SJSA1 (cell line): ENCODE measurements at places on chromosomes 2 and 18.

DNA sequence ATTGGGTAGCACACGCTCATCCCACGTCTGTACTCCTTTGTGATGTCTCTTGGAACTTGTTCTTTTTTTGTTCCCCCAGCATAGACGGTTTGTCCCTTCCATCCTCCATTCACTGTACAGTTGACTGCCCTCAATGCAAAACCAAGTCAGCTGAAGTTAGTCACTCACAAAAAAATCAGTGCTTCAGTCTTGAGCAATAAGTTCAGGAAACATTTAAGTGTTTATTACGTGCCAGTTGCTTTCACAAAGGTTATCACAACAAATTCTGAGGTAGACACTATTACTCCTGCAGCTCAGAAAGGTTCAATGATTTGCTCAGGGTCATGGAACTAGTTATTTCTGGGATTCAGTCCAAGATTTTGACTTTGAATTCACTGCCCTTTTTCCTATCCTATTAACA lies 102.2 kb downstream of the PDE1A start:
- no peaks in the 10 kb centered on the region for H3K36me3 ChIP-seq
- DNase-seq = no peak
- peaks cover under 1% of the 10 kb centered on the region; the same call in 1 of the 2 replicates for H3K4me1 ChIP-seq
- H3K4me3 ChIP-seq = no peak overlapping the region

- H3K4me1 ChIP-seq = no peaks in the 10 kb centered on the region
- H3K4me3 ChIP-seq = no peak overlapping the region
- DNase-seq = no peak
- no peaks in the 10 kb centered on the region for H3K27me3 ChIP-seq
- H3K27ac ChIP-seq = no peak overlapping the region
Observed at GRCh38 chr2:18855027-18855426, 265.7 kb upstream of the NT5C1B start.

DNA sequence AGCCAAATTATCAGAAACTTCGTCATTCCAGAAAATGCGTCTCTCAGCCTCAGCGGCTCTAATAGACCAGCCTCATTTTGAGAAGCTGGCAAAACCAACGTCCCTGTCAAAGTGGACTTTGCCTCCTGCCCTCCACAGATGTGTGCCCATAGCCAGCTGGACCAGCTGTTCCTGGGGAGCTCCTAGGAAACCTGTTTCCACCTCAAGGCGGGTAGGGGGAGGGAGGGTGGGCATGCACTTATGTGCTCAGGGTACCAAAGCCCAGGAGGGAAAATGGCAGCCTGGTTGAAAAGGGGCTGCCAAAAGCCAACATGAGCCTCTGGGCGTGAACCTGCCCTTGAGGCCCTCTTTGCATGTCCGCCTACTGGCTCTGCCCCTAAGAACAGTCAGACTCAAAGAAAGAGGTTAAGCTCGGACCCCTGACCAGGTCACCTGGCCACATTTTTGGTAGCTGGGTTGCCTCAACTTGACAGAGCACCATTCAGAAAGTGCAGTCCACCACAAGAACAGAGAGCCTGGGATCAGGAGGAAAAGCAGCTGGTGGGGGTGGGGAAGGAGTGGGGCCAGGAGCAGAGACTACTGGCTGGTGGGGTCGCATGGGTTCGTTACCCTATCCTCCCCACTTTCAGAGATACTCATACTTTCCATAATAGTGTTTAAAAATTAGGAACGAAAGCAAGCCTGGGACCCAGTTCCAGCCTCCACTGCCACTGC lies 3.5 kb downstream of the PER2 start:
- H3K27ac ChIP-seq = peak overlapping the region; percentile 84
- no peak overlapping the region for H3K4me3 ChIP-seq
- peaks cover 14% of the 10 kb centered on the region for H3K36me3 ChIP-seq
- peaks cover 43% of the 10 kb centered on the region for H3K4me1 ChIP-seq

DNA sequence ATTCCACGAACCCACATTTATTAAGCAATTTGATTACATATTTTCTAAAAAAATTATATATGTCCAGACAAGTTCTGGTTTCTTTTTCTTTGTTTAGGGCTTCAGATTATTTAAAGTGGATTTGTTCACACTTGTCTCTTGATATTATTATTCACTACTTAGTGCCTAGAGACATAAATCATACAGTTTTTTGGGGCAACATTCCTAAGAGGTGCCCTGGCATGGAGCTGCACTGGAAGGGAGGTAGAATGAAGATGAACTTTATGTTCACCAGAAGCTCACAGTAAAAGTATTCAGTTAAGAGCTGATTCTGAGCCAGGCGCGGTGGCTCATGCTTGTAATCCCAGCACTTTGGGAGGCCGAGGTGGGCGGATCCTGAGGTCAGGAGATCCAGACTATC lies 762.7 kb upstream of the TMEFF2 start:
- H3K27me3 ChIP-seq = no peaks in the 10 kb centered on the region
- H3K4me1 ChIP-seq = no peaks in the 10 kb centered on the region
- H3K4me3 ChIP-seq = no peak overlapping the region
- no peak overlapping the region for H3K27ac ChIP-seq
- no peak for DNase-seq

GRCh38 chr2:113686537-113686936 lies 59.5 kb downstream of the RABL2A start:
- DNase-seq = no peak
- H3K4me3 ChIP-seq = no peak overlapping the region
- no peaks in the 10 kb centered on the region for H3K27me3 ChIP-seq
- no peaks in the 10 kb centered on the region for H3K4me1 ChIP-seq
- H3K27ac ChIP-seq = no peak overlapping the region
